Urinary bladder (tissue), 4 donors: ENCODE measurements at places on chromosomes 16 and 17. TPM values are rescaled to one million over a fixed set of nuclear protein-coding genes. Genes with fewer than 3 reads are reported as not detected.

USP36 gene
- 27.3 TPM for total RNA-seq

GRCh38 chr16:66399031-66399430 lies 28.1 kb upstream of the BEAN1 start:
- no peak for DNase-seq

DNA sequence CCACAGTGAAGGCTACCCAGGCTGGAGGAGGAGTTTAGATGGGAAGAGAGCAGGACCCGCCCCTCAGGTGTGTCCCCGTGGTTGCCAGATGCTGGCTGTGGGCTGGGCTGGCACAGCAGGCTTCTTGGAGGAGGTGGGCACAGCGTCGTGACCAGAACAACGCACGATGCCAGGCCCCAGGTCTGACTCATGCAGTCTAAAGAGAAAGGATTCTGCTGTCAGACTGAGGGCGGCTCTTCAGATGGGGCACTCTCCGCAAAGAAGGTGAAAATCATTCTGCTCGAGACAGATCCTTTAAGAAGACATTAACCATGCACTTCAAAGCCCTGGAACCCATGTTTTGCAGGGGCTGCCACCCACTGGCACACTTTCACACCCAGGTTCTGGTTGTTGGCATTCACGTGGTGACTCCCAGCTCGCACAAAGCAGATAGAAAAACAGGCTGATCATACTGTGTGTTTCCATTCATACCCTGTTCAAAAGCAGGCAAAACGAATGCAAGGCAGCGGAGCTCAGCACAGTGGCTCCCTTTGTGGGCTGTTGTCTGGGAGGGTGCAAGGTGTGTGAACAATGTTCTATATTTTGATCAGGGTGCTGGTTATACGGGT lies 19.0 kb downstream of the CACNG4 start:
- no peak for DNase-seq

GRCh38 chr17:15493693-15494035 lies 26.2 kb upstream of the CDRT4 start:
- DNase-seq: no peak

DNA sequence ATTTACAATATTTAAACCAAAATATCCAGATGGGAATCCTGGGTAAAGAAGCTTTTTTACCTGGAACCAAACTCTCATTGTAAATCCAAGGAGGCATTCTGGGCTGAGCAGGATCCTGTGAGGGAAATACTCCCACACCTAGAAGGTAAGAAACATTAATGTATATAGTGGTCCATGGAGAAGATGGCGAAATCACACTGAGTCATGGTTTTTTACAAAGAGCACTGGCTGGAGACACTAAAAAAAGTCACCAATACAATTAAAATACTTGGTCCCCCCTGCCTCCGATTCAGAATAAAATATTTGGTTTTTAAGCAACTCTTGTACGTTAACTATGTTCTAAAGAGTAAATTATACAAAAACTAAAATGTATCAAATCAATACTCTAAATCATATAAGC lies 32.9 kb downstream of the SYNRG start:
- no peak for DNase-seq

GRCh38 chr17:75842963-75843576 lies 1.1 kb downstream of the UNC13D start:
- DNase-seq: no peak

GRCh38 chr16:58684001-58684353 lies 593 bp downstream of the SLC38A7 start:
- DNase-seq: no peak

- DNase-seq: no peak
Observed at GRCh38 chr16:35533683-35534082, 2074.3 kb downstream of the TP53TG3F start.

DNA sequence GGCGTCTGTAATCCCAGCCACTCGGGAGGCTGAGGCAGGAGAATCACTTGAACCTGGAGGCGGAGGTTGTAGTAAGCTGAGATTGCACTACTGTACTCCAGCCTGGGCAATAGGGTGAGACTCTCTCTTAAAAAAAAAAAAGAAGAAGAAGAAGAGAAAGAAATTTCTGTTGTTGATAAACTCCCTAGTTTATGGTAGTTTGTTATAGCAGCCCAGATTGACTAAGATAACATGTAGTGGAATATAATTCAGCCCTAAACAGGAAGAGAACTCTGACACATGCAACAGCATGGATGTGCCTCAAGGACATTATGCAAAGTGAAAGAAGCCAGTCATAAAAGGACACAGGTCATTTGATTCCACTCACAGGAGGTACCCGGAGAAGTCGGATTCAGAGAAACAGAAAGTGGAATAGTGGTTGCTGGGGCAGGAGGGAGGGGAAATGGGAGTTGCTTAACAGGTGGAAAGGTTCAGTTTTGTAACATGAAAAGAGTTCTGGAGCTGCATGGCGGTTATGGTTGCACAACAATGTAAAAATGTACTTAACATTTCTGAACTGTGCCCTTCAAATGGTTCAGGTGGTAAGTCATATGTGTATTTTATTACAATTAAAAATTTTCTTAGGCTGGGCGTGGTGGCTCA lies 26.0 kb upstream of the PRM1 start:
- DNase-seq: no peak

DNA sequence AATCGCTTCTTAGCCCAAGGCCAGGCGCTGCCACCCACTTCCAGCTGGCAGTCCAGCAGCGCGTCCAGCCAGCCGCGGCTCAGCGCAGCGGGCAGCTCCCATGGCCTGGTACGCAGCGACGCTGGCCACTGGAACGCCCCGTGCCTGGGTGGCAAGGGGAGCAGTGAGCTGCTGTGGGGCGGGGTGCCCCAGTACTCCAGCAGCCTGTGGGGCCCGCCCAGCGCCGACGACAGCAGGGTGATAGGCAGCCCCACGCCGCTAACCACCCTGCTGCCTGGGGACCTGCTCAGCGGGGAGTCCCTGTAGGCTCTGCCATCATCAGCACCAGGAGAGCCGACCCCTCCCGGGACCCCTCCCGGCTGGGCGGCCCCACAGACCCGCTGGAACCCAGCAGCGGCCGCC lies 24.0 kb downstream of the TMC6 start:
- DNase-seq: no peak

- no peak for DNase-seq
Observed at GRCh38 chr17:13734880-13735279, 133.2 kb upstream of the HS3ST3A1 start.

- DNase-seq: no peak
Observed at GRCh38 chr16:20866145-20866772, 33.9 kb downstream of the DCUN1D3 start.

DNA sequence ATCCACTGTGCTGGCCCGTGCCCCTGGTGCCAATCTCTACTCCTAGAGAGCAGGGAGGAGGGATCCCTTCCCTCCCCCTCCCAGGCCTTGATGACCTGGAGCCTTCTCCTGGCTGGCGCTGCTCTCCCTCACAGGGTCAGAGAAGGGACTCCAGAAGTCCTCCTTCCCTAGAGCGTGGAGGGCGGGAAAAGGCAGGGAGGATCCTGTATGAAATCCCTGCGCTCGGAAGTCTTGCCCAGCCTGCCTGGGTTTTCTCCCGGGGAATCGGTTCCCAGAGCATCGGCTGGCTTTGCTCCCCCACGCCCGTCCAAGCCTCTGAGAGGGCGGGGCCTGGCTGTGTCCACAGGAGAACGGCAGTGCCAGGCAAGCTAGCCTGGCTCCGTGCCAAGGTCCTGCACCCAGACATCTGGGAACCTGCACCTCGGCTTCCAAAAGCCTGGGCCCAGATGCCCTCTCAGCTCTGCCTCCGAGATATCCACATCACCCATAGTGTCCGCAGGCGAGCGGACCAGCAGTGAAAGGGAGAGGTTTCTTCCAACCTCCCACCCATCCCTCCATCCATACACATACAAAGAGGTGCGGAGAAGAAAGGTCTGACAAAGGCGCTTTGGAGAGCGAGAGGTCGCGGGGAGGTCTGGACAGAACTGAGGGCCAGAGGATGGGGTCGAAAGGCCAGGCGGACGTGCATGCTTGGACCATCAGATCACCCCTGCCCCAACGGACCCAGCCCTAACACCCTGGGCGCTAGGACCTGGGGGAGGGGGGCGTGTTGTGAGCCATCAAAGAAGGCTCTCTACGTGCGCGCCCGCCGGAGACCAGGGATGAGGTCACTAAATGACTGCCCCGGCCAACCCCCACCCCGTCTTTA lies 1.1 kb downstream of the MPP2 start:
- peak; percentile 58 for DNase-seq

- DNase-seq: peak; percentile 58
Observed at GRCh38 chr16:79653373-79653891, 52.9 kb upstream of the MAF start.

DNA sequence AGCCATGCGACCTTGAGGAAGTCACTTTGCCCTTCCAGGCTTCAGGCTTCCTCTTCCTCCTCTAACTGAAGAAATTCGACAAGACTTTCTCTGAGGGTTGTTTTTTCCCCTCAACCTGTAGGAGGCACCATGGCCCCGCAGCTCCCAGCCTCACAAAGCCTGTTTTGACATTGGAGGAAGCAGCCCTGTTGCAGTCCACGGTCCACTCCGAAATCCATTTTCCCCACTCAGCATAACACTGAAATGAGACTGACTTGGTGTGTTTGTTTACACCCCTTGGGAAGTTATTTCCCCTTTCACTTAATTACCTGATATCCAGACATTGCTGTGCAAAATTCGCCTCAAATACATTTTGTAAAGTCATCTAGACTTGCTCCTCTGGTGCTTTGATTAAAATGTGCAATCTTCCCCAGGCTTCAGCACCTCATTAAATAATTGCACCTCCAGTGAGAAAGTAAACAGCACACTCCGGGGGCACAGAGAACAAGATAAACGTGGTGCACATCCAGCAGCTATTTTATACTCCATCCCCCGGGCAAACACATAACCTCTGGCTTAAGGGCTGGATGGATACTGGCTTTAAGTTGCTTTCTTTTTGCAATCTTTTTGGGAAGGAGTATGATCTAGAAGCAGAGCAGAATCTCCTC lies 41.4 kb upstream of the PIRT start:
- DNase-seq: no peak
